ENCODE measurements at places on chromosomes 1 and 21.

- no peak for DNase-seq
Measured at GRCh38 chr1:32860566-32860965, 10.1 kb downstream of the FNDC5 start.

DNA sequence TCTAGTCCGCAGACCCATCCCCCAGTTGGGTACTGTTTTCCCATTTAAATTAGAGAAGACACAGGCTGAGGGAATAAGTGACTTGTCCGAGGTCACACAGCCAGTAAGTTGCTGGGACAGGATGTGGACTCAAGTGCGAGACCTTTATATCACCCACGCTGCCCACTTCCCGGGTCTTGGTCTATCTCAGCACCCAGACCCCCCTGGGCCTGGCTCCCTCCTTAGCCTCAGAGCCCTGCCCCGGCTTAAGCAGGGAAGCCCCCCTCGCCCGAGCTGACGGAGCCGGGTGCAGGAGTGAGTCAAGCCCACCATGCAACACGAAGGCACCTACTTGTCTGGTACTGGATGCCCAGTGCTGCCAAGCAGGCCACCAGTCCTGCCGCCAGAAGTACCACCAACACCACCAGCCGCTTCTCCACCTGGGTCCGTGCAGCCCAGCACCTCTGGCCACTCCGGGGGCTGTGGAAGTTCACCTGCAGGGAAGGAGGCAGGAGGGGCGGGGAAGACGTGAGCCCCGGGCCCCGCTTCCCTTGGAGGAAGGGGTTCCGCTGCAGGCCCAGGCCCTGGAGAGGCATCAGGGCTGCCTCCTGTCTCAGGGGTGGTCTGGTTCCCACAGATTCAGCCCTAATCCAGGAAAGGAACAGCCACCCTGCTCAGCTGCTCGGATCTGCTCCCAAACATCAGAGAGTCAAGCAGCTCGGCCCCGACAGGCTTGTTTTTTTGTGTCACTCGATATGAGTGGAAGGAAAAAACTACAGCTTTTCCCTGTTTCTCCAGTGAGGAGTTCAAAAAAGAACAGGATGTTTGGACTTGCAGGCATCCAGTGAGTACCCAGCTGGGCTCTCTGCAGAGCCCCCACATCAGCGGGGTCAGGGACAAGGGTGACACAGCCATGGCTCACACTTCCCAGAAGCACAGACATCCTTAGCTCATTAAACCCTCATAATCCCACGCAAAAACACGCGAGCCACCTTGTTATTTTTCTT lies 11.1 kb downstream of the ECE1 start:
- DNase-seq: no peak

DNA sequence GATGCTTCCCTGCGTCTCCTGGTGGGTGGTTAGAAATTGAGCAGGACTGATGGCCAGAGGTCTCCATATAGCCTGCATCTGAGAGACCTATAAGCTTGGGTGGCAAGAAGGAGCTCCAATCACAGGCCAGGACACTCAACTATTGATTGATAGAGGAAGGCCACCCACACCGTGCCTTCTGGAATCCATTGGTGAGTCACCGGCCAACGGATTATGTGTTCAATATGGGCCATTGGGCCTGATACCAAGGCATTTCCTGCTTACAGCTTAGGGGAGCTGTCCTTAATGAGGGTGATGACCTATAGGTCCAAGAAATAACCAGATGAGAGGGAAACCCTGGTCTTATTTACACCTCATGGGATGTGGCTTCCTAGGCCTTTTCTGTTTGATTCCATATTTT lies 115.1 kb downstream of the PLPP3 start:
- DNase-seq: no peak

- DNase-seq: no peak
Measured at GRCh38 chr1:84758968-84759491, 68.8 kb upstream of the SSX2IP start.

GRCh38 chr21:43812139-43812821 lies 22.9 kb downstream of the RRP1 start:
- DNase-seq: peak; percentile 93

GRCh38 chr1:219961684-219962083 lies 33.3 kb upstream of the SLC30A10 start:
- no peak for DNase-seq

DNA sequence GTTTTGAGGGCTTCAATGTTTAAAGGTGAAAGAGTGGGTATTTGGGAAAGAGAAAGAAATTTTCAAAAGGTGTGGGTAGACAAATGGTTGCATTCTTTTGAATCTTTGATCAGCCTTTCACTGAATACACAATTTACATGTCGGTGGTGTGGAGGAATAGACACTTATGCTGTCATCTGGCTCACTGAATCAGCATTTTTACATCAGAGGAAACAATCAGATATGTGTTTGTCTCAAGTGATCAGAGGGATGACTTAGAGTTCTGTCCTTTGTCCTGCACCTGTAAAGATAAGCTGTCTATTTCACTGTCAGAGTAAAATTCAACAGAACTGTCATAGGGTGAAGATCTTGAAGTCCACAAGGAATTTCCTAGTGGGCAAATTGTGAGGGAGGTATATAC lies 170.9 kb upstream of the USP25 start:
- DNase-seq: no peak

DNA sequence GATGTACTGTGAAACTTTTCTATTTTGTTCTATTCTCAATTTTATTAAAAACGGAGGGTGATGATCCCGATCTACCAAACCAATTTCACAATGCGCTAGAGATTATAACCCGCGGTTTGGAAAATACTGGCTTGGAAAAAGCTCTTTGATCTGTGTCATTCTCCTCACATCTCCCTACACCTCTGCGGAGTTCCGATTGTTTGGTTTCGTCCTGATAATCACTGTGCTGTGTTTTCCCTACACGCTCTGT lies 536 bp upstream of the ABCD3 start:
- no peak for DNase-seq

DNA sequence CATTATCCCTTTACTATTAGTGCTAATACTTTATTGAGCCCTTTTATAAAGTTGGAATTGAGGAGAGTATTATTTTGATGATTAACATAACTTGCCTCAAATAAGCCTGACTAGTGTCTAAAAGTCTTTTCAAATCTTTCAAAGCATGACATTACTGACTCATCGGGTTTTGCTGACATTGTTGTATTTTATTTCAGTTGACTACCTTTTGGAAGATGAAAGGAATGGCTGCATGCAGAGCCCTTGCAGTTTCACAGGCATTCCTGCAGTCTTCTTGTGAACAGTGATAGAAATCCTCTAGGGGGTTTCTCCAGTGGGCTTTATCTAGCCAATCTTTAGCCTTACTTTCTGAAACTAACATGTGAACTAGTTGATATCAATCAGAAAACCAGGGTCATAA lies 43.0 kb upstream of the TMEM61 start:
- DNase-seq: peak; percentile 60

GRCh38 chr1:181918880-181919525 lies 142.5 kb downstream of the ZNF648 start:
- no peak for DNase-seq

GRCh38 chr1:201826830-201827229 lies 2.1 kb upstream of the IPO9 start:
- DNase-seq: peak; percentile 4

DNA sequence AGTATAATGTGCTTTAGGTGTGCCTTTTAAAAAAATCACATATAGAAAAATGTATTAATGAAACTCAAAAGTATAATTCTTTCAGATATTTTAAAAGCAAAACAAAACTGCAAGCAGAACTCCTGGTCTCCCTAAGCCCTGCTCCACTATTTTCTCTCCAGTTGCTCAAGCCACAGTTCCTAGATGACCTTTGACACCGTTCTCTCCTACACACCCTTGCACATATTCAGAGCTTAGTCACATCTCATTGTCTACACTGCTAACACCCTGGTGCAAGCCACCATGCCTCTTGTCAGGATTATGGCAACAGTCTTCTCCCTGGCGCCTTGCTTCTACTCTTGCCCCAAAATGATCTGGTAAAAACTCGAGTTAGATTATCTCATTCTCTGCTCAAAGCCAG lies 50.2 kb upstream of the ROR1 start:
- peak; percentile 74 for DNase-seq

DNA sequence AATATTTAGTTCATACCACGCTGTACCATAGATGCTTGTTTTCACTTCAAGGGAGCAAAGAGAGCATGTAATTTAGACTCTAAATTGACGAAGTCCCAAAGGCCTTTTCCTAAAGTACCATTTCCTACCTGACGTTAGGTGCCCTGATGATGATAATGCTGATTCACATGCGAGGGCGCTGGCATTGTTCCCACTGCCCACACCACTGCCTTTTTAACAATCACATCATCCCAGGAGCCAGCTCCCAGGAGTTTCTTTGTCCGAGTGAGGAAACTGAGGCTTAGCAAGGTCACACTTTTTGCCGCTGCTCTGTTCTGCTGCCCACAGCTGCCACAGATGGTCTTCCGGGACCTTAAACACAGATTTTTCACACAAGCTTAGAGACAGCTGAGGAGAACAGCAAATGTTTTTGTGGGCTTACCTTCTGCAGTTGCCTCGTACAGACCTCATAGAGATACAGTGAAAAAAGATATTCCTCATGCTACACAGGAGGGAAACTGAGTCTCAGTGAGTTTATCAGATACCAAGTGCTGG lies 69.4 kb downstream of the EVA1C start:
- DNase-seq: peak; percentile 38

- peak; percentile 69 for DNase-seq
Measured at GRCh38 chr1:89780721-89781120, 40.1 kb upstream of the LRRC8D start.

- DNase-seq: no peak
Measured at GRCh38 chr1:23801876-23802275, 1.3 kb upstream of the GALE start.

- peak; percentile 28 for DNase-seq
Measured at GRCh38 chr1:222792744-222793143, 22.1 kb upstream of the DISP1 start.

DNA sequence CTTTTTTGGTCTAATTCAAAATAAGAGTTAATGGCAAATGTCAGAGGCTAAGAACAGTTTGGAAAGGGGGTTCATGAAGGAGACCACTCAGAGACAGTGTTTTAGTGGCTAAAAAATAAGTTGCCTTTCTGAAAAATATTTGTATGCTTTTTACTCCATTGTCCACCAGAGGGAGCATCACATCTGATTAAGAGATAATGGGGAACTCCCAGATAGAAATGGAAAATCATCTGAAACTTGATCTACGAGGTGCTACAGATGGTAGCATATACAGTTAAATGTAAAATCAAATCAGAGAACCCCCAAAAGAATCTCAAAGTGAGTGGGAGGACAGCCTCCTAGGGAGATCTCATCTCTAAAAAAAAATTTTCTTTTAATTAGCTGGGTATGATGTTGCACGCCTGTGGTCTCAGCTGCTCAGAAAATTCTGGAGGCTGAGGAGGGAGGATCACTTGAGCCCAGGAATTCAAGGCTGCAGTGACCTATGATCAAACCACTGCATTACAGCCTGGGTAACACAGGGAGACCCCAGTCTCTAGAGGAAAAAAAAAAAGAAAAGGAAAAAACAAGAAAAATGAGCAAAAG lies 9.7 kb downstream of the SMYD3 start:
- DNase-seq: peak; percentile 79

DNA sequence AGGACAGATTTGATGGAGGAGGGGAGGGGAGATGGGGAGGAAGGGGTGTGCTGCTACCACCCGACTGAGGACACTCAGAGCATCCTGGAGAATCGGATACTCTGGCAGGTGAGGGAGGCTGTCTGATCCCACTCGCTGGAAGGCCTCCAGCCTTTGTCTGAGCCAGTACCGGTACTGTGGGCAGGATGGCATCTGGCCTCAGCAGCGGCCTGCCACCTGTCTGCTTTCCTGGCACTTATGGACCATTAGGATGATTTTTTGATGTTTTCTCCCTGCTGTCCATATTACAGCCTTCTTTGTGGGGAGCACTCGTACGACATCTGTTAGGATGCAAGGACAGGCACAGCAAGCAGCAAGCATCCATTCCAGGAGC lies 11.5 kb downstream of the ATP2B4 start:
- no peak for DNase-seq

DNA sequence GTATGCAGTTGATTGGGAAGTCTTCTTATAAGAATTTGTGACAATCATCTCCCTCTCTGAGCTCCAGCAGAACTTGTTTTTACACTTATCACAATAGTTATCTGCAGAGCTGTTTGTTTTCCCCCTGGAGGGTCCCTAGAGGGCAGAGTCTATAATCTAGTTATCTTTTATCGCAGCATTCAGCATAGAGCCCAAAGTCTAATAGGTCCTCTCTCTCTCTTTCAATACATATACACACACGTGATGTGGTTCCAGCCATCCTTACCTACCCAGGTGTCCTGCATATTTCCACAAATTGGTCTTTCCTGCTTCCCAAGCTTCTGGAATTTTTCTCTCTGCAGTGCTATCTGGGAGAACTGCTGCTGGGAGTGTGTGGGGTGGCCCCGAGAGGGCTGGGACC lies 229.6 kb upstream of the KIAA0040 start:
- DNase-seq: no peak

DNA sequence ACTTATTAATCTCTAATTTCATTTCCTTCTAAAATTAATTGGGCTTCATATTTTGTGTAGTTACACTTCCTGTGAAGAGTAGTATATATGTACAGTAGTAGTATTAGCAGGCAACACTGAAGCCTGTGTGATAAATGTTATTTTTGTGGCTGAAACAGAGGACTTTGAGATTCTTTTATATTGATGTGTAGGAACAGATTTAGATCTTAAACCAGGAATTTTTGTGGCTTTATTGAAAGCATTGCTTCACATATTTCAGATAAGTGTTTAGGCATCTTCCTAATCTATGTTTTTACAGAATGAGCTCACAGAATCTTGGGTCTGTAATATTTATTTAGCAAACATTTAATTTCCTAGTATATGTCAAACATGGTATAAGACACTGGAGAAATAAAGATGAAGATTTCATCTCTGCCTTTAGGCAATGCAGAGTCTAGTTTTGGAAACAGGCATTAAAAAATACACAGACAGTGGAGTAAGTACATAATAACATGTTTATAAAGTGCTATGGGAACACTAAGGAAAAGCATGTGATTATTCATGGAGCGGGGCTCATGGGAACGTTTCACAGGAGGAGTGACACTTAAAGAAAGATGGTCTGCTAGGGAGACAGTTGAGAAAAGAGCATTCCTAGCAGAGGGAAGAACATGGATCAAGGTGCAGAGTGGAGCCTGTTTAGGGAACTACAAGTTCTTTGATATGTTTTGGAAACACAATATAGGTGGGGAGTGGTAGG lies 52.7 kb downstream of the MIGA1 start:
- no peak for DNase-seq
